ENCODE measurements at places on chromosomes 12 and 14. TPM values are rescaled to one million over a fixed set of nuclear protein-coding genes. Genes with fewer than 3 reads are reported as not detected.

The EEF1AKMT3 gene
- 4.2 TPM for total RNA-seq

The TOMM20L gene
- total RNA-seq: not detected

DNA sequence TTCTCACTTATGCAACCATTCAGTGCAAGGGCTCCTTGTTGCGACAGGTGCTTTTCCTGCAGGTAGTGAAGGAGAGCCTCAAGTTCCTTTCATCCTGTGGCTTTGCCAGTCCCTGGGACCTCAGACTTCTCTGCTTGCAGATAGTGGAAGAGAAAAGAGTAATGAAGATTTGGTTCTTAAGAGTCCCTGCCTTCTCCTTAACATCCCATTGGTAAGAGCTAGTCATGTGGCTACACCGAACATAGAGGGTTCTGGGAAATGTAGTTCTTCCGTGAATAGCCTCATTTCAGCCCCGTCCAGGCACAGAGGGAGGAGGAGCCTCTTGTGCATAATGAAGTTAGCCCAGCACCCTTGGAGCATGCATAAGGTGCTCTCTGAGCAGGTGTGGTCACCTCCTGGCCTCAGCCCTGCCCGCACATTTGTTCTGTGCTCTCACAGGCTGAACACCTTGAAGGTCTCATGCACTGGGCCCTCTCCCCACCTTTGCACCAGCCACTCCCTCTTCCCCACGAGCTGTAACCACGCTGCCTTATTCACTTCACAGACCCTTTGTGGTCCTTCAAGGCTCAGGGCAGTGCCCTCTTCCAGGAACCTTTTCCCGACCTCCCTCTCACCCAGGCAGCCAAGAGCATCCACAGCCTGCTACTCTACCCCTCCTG is 134.0 kb downstream of the BCL11B start:
- no peak for DNase-seq

DNA sequence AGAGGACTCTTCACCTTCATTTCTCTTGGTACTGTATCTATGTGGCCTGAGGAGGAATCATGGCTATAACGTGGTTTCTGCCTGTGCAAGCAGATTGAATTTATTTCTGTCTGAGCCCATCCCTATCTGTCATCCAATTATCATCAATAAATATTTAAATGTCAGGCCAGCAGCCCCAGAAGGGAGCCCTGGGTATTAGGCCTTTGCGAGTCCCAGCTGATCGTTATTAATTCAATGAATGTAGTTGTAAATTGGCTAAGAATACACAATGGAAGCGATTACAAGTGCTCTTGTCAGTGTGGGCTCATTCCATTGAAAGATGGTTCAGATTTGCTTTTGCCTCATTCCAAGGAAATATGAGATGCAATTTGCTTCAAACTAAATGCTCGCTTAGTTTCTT is 142.0 kb downstream of the KTN1 start:
- no peak for DNase-seq

GRCh38 chr14:96125536-96125935 is 79.1 kb upstream of the BDKRB2 start:
- DNase-seq: no peak

GRCh38 chr14:37032863-37033262 is 139.5 kb downstream of the SLC25A21 start:
- DNase-seq: no peak

The DRAM1 gene
- 8.8 TPM for total RNA-seq

GRCh38 chr14:99660794-99661193 is 15.9 kb downstream of the HHIPL1 start:
- DNase-seq: no peak

GRCh38 chr14:26175658-26176057 is 422.2 kb downstream of the NOVA1 start:
- no peak for DNase-seq

GRCh38 chr14:61372379-61372778 is 51.0 kb downstream of the PRKCH start:
- no peak for DNase-seq

The WNT1 gene
- not detected for total RNA-seq

DNA sequence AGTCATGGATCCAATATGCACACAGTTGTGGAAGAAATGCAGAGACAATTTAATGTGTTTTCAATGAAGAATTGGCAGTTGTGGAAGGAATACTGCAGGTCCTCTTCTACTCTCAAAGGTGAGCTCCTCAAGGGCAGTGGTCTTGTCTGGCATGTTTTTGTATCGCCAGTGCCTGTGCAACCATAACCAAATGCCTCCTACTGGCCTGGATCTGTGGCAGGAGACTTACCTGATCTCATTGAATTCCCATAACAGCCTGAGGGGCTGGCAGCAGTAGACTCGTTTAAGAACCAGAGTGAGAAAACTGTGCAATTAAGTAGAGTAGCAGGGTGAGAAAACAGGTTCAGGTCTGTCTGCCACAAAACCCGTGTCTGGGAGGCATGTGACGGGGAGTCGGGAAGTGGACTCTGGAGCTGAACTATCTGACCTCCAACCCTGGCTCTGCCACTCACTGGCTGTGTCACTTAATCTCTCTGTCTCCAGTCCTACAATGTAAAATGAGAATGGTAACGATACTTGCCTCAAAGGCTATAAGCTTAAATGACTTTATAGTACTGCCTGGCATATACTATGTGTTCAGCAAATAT is 268.2 kb upstream of the SSTR1 start:
- no peak for DNase-seq

DNA sequence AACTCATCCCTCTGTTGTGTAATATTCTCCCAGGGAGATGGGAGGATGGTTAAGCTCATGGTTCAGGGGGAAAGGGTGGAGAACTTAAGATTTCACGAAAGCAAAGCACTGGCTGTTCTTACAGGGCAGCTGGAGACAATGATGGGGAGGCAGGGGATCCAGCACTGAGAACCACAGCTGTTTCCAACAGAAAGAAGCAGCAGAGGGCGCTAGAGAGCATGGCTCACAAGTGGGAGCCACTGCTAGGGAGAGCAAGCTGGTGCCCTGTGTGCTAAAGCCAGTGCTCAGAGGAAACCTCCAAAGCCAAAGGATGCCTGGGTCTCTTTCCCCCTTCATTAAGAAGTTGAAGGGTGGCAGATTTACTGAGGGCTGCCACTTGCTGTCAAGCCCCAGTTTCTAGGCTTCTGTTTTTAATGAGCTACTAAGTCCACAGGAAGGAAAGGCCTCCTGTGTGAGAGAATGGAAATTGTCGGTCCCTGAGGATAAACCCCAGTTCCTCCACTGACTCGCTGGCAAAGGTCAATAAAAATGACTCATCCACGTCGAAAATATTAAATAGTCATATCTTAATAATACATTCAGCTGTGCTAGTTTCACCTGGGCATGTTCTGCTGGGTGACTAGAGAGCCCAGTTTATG is 199.7 kb downstream of the ANO2 start:
- DNase-seq: peak; percentile 56

DNA sequence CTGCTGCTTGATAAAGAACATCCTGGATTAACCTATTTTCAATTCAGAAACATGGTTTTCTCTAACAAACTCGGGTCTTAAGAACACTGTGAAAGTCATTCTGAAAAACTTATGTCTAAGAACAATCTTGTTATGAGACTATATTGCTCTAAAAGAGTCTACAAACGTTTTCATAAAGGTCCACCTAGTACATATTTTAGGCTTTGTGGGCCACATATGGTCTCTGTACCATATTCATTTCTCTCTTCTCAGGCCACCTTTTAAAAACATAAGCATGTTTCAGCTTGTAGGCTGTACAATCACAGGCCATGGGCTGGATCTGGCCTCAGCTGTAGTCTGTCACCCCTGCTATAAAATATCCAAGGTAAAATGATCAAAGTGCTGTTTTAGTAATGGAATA is 39.9 kb downstream of the PPP4R3A start:
- no peak for DNase-seq

DNA sequence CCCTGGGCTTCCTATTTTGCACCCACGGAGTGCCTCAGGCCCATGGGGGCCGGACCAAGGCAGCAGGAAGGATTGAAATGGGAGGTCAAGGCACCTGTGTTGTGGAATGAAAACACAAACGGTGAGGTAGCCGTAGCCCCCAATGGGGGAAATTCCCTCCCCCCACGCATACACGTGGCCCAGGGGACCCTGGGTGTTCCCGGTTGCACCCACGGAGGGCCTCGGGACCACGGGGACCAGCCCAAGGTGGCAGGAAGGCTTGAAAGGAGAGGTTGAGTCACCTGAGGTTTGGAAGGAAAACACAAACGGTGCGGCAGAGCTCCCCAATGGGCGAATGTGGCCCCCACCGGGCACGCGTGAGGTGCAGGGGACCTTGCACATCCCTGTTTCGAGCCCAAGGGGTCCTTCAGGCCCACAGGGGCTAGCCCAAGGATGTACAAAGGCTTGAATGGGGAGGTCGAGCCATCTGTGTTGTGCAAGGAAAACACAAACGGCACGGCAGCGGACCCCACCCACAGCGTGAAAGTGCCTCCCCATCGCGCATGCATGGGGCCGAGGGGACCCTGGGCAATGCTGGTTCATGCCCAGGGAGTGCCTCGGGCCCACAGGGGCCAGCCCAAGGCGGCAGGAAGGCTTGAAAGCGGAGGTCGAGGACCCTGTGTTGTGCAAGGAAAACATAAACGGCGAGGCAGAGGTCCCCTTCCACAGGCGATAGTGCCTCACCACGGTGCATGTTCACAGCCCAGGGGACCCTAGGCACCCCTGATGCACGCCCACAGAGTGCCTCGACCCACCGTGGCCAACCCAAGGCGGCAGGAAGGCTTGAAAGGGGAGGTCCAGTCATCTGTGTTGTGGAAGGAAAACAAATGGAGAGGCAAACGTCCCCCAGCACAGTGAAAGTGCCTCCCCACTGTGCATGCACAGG is 376.7 kb downstream of the ALG10 start:
- no peak for DNase-seq

The RD3L gene
- not detected for total RNA-seq

GRCh38 chr12:93115646-93116045 is 186.6 kb upstream of the EEA1 start:
- no peak for DNase-seq

The CELA1 gene
- total RNA-seq: not detected

The WBP11 gene
- total RNA-seq: 9.0 TPM

DNA sequence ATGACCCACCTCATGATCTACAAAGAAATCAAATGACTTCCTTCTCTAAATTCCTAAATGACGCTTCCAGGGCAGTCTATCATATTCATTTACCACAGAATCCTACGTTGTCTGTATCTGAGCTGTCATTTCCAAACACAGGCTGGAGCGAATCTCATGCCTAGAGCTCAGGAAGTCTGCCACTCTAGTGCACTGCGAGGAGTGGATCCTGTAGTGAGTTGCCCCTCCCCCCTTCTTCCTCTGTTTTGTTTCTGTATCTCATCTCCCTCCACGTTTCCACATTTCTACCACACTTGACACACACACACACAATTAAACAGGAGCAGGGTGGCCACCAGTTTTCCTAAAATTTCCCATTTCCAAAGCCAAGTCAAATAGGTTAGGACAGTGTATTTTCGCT is 415.4 kb upstream of the PRICKLE1 start:
- DNase-seq: no peak

DNA sequence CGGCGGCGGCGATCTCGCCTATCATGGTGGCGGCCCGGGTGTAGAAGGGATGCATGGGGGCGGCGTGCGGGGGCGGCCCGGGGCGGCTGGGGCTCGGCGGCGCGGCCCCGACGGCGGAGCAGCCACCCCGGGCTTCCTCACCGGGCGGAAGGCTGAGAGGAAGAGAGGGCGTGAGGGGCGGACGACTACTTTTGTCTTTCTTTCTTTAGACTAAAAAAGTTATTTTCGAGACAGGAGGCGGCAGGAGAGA is 240 bp downstream of the BTG1 start:
- no peak for DNase-seq

- DNase-seq: no peak
These were observed 160.6 kb upstream of the EGLN3 start for GRCh38 chr14:34111505-34111904.

The DLGAP5 gene
- 27.6 TPM for total RNA-seq

All from MG63 (cell line).